Renal pelvis (tissue), 12 donors: ENCODE measurements at places on chromosomes 7 and 10. TPM values are rescaled to one million over a fixed set of nuclear protein-coding genes. Genes with fewer than 3 reads are reported as not detected.

Gene NPY4R2
- not detected for polyA plus RNA-seq

Gene MOGAT3
- 0.83 TPM for polyA plus RNA-seq

Gene GIGYF1
- 63.6 TPM for polyA plus RNA-seq

Gene RBM48
- polyA plus RNA-seq, result 18.5 TPM

Gene CAMK2B
- 2.9 TPM for polyA plus RNA-seq

Gene AMPH
- polyA plus RNA-seq, result 13.4 TPM

Gene CAV1
- 20.7 TPM for polyA plus RNA-seq

Gene C7orf33
- polyA plus RNA-seq, result not detected

Gene NKX1-2
- not detected for polyA plus RNA-seq

Gene ABCC2
- polyA plus RNA-seq, result 13.8 TPM

Gene RAB19
- polyA plus RNA-seq, result 3.4 TPM

Gene OPN1SW
- polyA plus RNA-seq, result 1.4 TPM

Gene ADIRF
- polyA plus RNA-seq, result 18.0 TPM

Gene AS3MT
- 19.5 TPM for polyA plus RNA-seq

Gene CYP26C1
- polyA plus RNA-seq, result 0.09 TPM

Gene ASCC1
- 38.5 TPM for polyA plus RNA-seq

Gene CCDC172
- not detected for polyA plus RNA-seq

Gene CPED1
- polyA plus RNA-seq, result 43.3 TPM

Gene CALML5
- polyA plus RNA-seq, result not detected

Gene H2BK1
- polyA plus RNA-seq, result not detected

Gene EBLN1
- not detected for polyA plus RNA-seq

Gene KCND2
- polyA plus RNA-seq, result 0.53 TPM

Gene ELOVL3
- 2.2 TPM for polyA plus RNA-seq

Gene DRGX
- not detected for polyA plus RNA-seq

Gene OR6V1
- polyA plus RNA-seq, result not detected
